ENCODE measurements at places on chromosomes 2 and 18.

DNA sequence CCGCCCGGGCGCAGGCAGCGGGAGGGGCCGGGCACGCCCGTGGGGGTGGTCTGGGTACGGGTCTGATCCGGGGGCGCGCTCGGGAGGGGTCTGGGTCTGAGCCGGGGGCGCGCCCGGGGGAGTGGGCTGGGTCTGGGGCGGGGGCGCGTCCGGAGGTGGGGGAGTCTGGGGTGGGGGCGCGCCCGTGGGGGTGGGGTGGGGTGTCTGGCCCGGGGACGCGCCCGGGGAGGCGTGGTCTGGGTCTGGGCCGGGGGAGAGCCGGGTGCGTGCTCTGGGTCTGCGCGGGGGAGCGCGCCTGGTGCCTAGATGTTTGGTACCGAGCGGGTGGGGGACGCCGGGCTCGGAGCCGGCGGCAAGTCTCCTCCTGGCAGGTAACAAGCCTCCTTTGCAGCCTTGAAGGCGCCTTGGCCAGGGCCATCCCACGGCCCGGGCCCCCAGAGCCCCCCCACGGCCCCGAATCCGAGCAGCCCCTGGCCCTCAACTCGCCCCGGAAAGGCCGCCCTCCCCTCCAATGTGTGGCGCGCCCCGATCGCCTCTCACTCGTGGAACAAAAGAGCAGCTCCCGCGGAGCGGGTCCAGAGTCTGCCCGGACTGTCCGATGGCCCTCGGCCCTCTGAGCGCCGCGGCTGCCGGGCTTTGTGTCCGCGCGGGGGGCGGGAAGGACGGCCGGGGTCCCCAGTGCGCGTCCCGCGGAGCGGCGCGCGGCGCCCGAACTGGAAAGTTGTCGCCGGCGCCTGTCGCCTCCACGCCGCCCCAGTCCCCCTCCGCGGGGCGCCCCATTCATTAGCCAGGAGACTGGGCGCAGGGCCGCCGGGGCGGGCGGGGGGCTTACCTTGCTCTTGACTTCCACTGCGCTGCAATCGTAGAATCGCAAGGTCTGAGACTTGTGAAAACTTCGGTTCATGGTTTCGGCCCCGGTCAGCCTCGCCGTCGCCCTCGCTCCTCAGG is 595 bp downstream of the PARD6G start:
- no peak for DNase-seq

GRCh38 chr2:217722883-217723472 is 279.8 kb downstream of the TNS1 start:
- DNase-seq, result no peak

- no peak for DNase-seq
Measured at GRCh38 chr18:59127047-59127446, 12.6 kb upstream of the SEC11C start.

DNA sequence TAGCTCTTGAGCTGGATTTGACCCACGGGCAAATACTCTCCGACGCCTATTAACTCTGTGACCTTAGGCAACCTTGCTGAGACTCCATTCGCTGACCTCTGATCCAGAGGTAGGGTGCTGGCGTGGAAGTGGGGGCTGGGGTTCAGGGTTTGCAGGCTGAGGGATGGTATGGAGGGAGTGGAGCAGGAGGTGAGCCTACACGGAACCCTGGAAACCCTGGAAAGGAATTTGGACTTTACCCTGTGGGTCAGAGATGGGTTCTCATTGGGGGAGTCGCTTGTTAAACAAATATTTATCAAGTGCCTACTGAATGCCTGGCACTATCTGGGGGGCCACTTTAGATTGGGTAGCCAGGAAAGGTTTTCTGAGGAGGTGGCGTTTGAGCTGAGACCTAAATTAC is 58.2 kb upstream of the FZD7 start:
- DNase-seq, result no peak

DNA sequence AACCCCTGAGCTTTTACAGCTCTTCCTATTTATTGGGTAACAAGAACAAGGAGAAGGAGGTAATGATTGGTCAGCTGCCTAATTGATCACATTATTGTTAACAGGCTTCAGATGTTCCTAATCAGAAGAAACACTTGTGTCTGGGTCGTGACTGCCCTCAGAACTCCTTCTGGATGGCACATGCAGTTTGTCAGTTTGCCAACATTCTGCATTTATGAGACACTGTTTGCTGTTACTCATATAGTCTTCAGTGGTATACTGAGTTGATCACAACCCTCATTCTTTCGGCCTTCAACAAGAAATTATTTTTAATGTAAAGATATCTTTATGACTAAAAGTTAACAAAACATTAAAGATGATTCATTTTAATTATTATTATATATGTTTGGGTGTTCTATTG is 95.7 kb upstream of the DOCK10 start:
- no peak for DNase-seq

DNA sequence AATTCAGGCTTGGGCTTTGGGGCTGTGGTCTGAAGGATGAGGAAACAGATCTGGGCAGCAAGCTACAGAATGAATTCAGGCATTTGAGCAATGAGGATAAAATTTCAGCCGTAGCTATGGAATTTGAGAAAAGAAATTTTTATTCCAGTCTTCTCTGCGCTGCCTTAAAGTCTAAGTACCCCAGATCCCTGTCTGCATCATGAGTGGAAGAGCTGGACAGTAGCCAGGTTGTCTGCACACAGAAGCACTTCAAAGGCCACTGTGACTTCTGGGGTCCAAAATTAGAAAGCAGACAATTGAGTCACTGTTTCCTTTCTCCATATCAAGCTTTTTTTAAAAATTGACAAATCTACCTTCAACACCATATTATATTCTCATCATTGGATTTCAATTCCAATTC is 787.6 kb upstream of the GCFC2 start:
- DNase-seq, result no peak

- DNase-seq, result no peak
Measured at GRCh38 chr2:15043336-15044058, 411.0 kb downstream of the LRATD1 start.

DNA sequence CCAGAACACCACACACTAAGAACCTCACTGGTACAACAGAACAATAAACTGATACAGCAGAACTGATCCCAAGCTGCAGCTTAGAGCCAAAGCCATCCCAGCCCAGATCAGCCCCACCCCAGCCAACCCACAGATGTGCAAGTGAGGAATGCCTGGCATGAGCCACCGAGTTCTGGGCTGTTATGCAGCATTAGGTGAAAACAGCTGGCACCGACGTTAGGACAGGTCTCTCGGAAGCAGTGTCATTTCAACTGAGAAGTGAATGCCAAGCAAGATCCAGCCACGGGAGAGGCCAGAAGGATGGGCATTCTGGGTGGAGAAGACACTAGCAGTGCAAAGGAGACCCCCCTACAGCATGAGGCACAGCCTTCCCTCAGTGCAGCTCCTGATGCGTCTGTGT is 38.9 kb downstream of the ADCY3 start:
- DNase-seq, result no peak

GRCh38 chr2:173191601-173192000 is 116.0 kb downstream of the MAP3K20 start:
- DNase-seq, result no peak

DNA sequence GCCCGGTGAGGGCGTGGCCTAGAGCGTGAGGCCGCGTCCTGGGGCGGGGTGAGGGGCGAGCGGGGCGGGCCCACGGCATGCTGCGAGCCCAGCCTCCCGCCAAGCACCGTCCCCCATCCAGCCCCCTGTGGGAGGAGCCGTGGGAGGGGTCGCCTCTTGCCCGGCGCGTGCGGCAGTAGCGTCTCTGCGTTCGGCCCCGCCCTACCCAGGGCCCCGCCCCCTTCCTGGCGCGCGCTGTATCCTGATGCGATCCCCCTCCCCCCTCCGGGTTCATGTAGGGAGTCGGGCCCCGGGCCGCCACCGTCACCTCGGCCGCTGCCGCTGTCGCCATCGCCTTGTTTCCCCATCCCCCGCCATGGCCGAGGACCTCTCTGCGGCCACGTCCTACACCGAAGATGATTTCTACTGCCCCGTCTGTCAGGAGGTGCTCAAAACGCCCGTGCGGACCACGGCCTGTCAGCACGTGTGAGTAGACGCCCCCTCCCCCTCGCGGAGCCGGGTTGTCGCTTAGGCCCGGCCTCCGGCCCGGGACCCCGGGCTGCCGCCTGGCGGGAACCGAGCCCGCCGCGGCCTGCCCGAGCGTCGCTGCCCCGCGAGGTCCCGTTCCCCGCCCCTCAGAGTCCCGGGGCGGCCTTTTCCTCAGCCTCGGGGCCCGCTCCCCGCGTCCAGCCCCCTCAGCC is 888 bp downstream of the RNF138 start:
- peak; percentile 73 for DNase-seq

DNA sequence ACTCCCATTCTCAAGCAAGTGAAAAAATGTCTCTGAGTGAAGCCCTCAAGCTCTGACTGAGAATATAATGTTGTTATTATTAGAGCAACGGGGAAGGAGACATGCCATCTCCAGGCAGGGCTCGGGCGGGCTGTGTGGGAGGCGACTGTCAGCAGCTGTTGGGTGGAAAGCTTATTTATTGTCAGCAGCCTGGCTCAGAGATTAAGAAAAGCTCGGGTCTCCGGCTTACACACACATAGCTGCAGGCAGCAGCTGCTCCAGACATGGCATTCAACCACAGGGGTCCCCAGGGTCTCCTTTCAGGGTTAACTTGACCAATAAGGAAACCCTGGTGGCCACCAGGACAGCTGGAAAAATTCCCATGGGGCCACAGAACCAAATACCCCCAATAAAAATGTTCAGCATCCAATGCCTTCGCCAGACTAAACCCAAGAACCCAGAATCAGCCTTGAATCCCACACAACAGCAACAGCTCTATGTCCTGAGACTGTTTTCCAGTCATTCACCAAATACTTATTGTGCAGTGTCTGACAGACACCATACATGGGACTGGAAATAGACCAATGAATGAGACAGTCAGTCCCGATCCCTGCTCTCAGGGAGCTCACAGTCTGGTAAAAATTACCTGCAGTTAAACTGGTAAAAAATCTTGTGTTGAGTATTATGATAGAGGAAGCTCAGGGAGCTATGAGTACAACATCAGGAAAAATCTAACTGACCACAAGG is 70.5 kb upstream of the RTN4 start:
- DNase-seq, result no peak

DNA sequence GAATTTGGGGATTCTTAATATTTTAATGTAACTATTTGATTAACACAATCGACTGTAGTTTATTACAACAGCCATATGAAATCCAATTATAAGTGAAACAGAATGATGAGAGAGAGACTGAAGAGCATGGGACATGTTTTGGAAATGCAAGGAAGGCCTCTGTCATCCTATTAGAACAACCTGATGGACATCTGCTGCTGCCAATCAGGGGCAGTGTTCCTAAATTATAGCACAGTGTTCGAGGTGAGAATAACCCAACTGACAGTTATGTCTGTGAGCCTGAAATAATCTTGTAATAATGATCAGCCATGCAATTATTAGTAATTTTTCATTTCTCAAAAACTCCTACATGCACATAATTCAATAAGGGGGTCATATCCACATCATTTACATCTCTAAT is 73.6 kb downstream of the CCDC141 start:
- no peak for DNase-seq

- no peak for DNase-seq
Measured at GRCh38 chr18:27614951-27615844, 430.1 kb upstream of the CHST9 start.

GRCh38 chr2:226798422-226799210 is 1.0 kb downstream of the IRS1 start:
- no peak for DNase-seq

DNA sequence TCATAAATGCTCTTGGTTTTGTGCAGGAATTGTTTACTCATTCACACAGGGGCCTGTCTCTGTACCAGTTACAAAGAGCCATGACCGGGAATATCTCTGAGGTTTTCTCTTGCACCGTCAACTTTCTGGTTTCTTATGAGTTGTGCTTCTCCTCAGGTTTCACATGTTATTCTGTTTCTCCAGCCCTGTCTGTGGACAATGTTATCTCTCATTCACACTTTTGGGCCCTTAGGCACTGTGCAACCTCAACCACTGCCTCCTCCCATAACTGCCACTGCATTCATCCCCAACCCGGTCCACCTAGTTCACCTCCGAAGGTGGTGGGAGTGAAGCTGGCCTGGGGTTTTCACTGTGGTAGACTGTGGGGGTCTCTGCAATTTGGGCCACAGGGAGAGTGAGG is 22.5 kb upstream of the NEDD4L start:
- no peak for DNase-seq

DNA sequence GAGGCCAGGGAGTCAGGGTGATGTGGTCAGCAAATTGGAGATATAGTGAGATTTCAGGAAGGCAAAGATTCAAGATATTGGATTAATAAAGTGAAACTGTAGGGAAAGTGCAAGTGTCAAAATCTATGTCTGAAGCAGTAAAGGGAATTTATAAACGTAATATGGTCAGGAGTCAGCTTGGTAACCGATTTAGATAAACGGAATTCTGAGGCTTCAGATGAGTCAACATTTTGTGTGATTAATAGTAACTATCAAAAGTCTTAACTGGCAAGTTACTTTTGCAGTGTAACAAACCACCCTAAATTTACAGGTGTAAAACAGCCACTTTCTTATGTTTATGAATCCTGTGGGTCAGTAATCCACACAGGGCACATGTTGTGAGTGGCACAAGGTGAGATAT is 10.9 kb downstream of the MTX2 start:
- no peak for DNase-seq

- DNase-seq, result no peak
Measured at GRCh38 chr2:134169788-134170187, 84.1 kb upstream of the MGAT5 start.

GRCh38 chr18:61727241-61728193 is 165.3 kb downstream of the RNF152 start:
- no peak for DNase-seq

DNA sequence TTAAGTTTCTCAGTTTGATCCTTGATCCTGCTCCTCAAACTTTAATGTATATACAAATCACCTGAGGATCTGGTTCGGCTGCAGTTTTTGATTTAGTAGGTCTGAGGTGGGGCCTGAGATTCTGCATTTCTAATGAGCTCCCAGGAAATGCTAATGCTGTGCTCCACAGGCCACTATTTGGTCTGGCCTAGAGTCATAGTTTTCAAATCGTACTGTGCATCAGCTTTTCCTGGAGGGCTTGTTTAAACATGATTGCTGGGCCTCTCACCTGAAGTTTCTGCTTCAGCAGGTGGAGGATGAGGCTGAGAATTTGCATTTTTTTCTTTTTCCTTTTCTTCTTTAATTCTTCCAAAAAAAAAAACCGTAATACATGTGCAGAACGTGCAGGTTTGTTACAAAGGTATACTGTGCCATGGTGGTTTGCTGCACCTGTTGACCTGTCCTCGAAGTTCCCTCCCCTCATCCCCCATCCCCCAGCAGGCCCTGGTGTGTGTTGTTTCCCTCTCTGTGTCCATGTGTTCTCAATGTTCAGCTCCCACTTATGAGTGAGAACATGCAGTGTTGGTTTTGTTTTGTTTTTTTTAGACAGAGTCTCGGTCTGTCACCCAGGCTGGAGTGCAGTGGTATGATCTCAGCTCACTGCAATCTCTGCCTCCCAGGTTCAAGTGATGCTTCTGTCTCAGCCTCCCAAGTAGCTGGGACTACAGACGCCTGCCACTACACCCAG is 42.2 kb upstream of the CD28 start:
- no peak for DNase-seq

DNA sequence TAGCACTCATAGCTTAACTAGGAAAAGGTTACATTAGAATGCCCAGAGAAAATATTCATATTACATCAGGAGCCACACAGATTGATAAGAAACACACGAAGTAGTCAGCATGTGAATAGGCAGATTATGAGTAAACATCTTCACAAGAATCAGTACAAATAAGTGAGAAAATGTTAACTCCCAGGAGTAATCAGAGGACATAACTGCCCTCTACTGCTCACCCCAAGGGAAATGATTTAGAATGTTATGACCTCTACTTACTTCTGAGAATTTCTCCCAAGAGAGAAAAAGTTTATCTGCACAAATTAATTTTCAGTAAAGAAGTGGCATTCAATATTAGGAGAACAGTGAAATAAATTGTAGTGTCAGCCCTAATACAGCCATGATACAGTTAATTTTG is 39.1 kb upstream of the ACKR3 start:
- DNase-seq, result no peak

- no peak for DNase-seq
Measured at GRCh38 chr2:60822987-60823386, 58.4 kb upstream of the REL start.
